NCI-H510A treated with DMSO at 0.1 percent for 48 hours (cell line): ENCODE measurements at places on chromosomes 6 and 20.
A peak's percentile ranks its signal among the peaks of the same experiment; 100 is the strongest.

GRCh38 chr6:142803032-142803431, 141.9 kb downstream of the HIVEP2 start:
- no peak for DNase-seq

- DNase-seq, result no peak
Measured at GRCh38 chr6:37484786-37485170, 14.9 kb downstream of the CCDC167 start.

- DNase-seq, result no peak
Measured at GRCh38 chr20:34431168-34431567, 68.1 kb downstream of the ITCH start.

DNA sequence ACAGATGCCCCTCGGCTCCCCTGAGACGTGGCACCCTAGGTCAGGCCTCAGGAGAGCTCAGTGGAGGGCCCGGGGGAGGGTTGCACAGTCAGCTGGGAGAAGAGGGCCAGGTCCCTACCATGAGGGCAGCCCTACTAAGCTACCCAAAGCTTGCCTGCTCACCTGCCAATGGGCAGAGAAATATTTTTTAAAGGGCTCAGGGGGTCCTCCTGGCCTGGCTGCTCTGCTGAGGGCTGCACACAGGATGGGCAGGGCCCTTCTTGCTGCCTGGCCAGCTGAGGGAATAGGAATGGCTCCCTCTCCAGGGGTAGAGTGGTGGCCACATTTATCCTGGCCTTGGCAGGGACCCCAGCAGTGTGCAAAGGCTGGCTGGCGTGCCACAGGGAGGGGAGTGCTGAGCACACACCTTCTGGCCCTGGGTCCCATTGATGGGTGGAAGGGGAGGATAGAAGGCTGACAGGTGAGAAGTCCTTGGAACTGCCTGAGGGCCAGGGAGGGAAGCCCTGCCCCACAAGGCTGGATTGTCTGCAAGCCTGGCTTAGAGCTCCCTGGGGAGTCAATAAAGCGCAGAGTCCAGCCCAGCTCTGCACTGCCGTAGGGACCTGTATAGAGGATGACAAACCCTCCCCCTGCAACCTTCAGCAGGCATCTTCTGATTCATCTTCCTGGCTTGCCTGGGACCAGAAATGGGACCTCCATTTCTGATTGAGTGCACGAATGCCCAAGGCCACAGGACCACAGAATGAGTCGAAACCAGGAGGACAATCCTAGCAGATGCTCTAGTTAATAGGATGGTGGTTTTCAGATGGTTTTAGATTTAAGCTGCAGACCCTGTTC, 62.1 kb downstream of the NOL4L start:
- DNase-seq, result no peak

GRCh38 chr20:12966468-12967085, 42.2 kb upstream of the SPTLC3 start:
- peak; percentile 26 for DNase-seq

GRCh38 chr6:1170794-1171193, 141.1 kb upstream of the FOXQ1 start:
- DNase-seq, result no peak

DNA sequence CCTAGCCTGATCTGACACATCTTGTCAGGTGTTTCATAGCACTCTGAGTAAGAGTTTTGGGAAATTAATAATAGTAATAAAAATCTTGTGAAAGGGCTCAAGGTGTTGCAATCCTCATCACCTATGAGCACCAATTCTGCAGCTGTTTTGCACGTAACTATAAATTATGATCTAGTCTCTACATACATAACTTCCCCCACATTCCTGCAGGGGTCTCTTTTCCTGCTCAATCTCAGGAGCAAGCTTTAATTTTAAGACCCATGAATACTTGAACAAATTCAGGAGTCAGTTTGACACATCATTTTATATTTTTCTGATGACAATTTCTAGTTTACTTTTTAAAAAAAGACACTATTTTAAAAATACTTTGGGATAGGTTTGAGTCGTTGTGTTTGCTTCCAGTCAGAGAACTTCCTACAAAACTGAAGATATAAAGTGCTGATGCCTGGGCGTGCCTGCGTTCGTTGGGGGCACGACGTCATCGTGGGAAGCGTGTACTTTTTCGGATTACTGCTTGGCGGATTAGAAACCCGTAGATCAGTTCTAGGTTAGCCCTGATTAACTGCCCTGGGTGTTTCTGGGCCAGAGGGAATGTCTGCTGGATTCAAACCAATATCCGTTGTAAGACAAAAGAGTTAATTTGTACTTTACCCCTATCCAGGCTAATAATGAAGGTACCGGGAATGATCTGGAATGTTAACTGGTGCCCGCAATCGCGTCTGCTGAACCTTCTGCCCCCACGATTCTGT, 1.0 kb upstream of the E2F3 start:
- peak; percentile 34 for DNase-seq

GRCh38 chr6:145809785-145810184, 4.8 kb downstream of the FBXO30 start:
- DNase-seq, result no peak

DNA sequence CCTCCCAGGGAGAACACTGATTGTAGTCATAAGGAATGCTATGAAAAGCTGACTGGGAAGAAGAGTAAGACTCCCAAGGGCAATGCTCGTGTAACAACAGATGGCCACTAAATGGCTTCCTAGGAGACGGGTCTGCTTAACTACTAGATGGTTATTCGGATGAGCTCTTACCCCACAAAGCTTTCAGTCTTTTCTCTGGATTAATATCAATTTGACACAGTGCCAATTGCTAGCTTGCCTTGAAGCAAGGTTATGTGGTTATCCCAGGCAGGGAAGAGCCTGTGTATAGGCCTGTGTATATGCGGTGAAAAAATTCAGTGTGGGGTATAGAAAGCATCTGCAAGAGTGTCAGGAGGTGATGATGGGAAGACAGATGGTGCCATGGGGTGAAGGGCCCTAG, 86.4 kb upstream of the NOX3 start:
- DNase-seq, result no peak

- DNase-seq, result no peak
Measured at GRCh38 chr6:168161371-168161750, 82.3 kb upstream of the FRMD1 start.

DNA sequence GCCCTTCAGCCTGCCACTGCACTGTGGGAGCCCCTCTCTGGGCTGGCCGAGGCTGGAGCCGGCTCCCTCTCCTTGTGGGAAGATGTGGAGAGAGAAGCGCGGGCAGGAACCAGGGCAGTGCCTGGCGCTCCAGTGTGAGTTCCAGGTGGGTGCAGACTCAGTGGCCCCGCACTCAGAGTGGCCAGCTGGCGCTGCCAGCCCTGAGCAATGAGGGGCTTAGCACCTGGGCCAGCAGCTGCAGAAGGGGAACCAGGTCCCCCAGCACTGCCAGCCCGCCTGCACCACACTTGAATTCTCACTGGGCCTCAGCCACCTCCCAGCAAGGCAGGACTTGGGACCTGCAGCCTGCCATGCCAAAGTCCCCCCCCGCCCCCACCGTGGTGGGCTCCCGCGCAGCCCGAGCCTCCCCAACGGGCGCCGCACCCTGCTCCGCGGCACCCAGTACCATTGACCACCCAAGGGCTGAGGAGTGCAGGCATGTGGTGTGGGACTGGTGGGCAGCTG, 205.9 kb downstream of the CLVS2 start:
- no peak for DNase-seq

GRCh38 chr6:116884530-116884929, 7.5 kb downstream of the RFX6 start:
- no peak for DNase-seq

- DNase-seq, result no peak
Measured at GRCh38 chr6:100347901-100348550, 116.7 kb downstream of the SIM1 start.
